Right forelimb (tissue), 1 donor: ENCODE measurements at places on chromosomes 11 and 22.

DNA sequence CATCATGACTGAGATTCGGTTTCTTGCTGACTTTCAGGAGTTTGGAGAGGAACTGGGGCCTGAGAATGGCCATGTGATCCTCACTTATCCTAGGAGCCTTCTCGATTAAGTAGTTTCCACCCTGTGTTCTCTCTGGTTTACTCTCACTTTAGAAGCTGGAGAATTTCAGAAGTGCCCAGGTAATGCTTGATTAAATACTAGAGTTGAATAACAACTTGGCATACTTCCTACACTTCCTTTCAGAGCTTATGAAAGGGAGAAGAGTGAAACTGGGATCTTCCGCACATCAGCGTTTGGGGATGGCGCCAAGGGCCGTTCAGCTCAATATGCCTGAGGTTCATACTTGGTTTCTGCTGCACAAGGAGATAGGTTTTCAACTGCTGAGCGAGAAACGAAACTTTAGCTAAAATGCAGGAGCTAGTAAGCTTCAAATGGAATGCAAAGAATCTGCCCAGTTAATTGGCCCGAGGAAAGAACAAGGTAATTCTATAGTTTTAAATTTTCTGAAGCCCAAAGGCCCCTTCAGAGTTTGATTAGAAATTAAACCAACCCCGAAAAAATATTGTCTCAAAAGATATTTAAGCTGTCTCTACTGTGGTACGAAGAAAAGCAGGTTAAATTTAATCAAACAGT is 823 bp upstream of the MUC15 start:
- DNase-seq: no peak

DNA sequence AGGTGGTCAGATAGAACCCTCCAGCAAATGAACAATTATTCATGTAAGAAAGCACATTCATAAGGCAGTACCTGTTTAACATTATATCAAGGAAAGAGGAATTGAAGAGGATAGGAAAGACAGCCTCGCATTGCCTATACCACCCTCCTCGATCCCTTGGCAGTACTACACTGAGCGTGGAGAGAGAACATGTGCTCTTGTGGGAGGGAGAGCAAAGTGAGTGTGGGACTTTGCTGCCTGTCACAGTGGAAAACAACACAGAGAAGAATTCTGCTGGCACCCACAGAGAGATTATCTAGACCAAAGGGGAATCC is 17.5 kb upstream of the DDX10 start:
- no peak for DNase-seq

- no peak for DNase-seq
Observed at GRCh38 chr11:16883174-16883573, 131.0 kb downstream of the PLEKHA7 start.

GRCh38 chr11:105447936-105448702 is 161.8 kb upstream of the GRIA4 start:
- no peak for DNase-seq

GRCh38 chr11:12787847-12788246 is 113.6 kb downstream of the TEAD1 start:
- no peak for DNase-seq

DNA sequence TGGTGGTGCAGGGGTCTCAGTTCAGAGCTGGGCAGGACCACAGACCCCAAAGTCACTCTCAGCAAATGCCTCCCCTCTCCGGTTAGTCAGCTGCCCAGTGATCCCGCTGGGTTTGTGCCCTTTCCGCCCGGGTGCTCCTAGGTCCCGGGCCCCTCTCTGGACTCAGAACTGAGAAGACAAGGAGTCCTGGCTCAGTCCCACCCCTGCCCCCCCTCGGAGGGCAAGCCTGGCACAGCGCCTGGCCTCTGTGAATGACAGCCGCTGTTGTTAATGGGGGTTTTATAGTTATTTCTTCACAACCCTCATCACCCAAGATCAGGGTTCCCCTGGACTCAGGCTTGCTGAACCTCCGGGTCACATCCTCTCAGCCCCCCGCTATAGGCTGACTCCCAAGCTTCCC is 47.6 kb downstream of the ELFN2 start:
- DNase-seq: no peak

- no peak for DNase-seq
Observed at GRCh38 chr11:17273668-17274282, 2.8 kb upstream of the NUCB2 start.

- DNase-seq: no peak
Observed at GRCh38 chr22:45061332-45061731, 51.5 kb upstream of the PHF21B start.

DNA sequence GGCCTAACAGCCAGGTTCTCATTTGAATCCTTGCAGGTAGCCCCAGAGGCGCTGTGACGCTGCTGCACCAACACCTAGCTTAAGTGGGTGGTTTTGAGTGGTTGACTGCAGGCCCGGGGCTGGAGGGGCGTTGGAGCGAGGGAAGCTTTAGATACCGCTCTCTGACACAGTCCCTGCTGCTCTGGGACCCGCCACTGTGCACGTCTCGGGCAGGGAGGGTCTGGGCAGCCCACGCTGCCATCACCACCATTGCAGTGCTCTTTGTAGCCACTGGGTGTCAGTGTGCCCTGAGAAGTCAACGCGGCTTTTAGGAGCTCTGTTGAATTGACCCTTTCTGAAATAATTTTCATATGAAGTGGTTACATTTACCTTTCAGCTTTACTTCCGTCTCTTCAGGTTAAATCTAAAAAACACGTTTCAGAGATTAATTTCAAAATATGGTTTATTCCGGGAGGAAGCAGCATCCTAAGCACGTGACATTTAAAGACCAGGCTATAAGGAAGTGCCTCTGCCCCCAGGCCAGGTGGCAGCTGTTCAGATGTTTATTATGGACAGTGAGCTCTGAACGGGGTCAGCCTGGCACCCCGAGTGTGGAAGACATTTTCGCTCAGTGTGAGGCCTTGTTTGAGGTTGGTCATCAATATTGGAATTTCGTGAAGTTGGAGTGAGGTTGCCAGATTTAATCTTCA is 30.9 kb upstream of the PARVB start:
- peak; percentile 64 for DNase-seq

- no peak for DNase-seq
Observed at GRCh38 chr11:84476581-84476980, 1150.6 kb downstream of the DLG2 start.

GRCh38 chr11:45248501-45249011 is 37.6 kb downstream of the SYT13 start:
- DNase-seq: no peak

- no peak for DNase-seq
Observed at GRCh38 chr22:23526596-23527316, 53.3 kb downstream of the IGLL1 start.

GRCh38 chr11:60699284-60699691 is at the start of gene MS4A8:
MS4A8 (plus strand) TSS chr11:60699612; CDS start chr11:60700861, 1,249 bp downstream.
- DNase-seq: no peak

DNA sequence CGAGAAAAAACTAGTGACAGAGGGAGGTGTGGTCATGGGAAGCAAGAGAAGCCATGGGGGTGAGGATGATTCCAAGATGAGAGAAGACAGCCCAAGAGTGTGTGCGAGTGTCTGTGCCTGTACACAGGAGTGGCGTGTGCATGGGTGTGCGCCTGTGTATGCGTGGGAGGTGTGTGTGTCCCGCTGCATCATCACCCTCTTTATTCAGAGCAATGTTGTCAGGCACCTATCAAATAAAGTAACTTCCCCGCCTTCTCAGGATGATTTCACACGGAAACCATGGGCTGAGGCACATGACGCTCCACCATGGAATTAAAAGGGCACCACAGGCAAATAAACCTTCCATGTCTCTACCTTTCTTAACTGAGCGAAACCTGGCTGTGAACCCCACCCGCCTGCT is 24.6 kb downstream of the MS4A10 start:
- DNase-seq: no peak

DNA sequence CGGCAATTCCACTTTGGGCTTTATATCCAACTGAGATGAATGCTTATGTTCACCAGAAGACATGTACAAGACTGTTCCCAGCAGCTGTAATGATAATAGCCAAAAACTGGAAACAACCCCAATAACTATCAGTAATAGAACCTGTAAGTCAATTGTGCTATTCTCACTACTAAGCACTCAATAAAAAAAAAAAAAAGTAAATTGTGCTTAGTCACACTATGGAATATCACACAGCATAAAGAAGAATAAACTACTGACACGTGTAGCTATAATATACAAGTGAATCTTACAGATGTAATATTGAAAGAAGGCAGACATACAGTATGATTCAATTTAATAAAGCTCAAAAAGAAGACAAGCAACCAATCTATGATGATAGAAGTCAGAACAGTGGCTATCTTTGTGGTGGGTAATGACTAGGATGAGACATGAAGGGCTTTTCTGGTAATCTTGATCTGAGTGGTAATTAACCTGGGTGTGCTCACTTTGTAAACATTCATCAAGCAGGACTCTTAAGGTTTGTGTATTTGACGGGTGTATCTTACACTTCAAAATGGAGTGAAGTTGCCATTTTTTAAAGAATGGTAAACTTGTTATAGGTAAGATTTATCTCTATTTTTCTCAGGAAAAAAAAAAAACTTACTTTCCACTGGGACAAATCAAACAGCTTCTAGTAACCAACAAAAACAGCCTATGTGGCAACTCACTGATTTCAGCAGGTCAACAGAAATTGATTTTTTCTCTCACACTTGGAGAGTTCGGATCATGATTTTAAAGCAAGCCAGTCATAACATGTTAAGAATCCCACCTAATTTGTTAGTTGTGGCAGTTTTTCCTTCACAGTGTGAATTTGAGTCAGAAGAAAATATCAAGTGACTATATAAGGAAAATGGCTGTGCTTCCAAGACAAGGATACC is 84.2 kb downstream of the CCDC83 start:
- DNase-seq: no peak

GRCh38 chr11:19466314-19466713 is 225.6 kb upstream of the E2F8 start:
- DNase-seq: no peak

- DNase-seq: no peak
Observed at GRCh38 chr11:23564370-23564769, 704.1 kb upstream of the CCDC179 start.

GRCh38 chr11:102347462-102348370 is 702 bp downstream of the BIRC2 start:
- DNase-seq: peak; percentile 55

- DNase-seq: no peak
Observed at GRCh38 chr11:44162662-44163061, 67.2 kb downstream of the EXT2 start.

GRCh38 chr22:37659066-37659896 is 758 bp downstream of the PDXP start:
- DNase-seq: no peak

GRCh38 chr11:2827792-2828191 is 57.8 kb downstream of the CDKN1C start:
- DNase-seq: no peak

GRCh38 chr22:46947516-46948257 is 185.2 kb downstream of the TBC1D22A start:
- DNase-seq: no peak

DNA sequence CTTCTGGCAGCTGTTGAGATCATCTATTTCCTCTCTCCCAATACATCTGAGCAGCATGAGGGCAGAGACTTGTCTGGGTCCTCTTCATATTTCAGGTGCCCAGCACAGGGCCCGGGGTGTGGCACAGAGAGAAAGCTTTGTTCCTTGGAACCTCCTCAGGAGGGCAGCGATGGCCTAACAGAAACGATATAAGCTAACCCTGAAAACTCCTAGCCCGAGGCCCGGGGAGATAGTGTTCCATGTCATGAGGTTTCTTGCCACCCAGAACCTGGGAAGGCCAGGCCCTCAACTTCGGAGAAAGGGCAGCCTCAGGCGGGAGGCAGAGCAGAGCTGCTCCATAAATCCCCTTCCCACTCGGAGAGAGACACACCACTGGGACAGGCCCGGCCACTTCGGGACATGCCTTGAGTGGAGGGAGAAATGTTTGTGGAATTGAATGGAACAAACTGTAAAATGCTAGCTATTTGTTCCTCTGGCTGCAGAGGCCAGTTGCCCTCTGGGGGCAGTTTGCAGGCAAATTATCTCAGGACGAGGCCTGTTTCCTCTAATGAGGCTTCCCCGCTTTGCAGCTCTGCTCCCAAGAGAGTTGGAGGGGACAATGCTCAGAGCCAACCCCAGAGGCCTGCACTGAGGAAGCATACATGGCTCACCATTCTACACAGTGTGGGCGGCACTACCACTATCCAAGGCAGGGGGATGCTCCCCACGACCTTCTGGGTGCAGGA is 11.6 kb downstream of the ARRB1 start:
- DNase-seq: no peak

GRCh38 chr11:10317151-10317755 is 12.4 kb downstream of the ADM start:
- DNase-seq: no peak

DNA sequence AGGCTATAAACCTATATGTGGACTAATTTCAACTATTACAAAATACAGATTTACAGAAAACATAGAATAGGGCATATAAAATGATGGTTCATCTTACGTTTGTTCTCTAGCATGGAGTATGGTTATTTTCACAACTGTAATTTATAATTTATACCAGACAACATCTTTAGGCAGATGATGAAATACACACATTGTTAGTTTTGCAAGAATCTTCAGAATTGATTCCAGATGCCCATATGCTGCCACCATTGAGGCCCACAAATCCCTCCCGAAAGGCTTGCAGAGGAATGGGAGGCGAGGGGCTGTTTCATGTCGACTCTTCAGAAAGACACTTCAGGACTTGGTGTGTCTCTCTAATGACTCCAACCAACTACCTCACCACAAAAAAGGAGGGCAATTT is 6.2 kb downstream of the PTPN5 start:
- no peak for DNase-seq

DNA sequence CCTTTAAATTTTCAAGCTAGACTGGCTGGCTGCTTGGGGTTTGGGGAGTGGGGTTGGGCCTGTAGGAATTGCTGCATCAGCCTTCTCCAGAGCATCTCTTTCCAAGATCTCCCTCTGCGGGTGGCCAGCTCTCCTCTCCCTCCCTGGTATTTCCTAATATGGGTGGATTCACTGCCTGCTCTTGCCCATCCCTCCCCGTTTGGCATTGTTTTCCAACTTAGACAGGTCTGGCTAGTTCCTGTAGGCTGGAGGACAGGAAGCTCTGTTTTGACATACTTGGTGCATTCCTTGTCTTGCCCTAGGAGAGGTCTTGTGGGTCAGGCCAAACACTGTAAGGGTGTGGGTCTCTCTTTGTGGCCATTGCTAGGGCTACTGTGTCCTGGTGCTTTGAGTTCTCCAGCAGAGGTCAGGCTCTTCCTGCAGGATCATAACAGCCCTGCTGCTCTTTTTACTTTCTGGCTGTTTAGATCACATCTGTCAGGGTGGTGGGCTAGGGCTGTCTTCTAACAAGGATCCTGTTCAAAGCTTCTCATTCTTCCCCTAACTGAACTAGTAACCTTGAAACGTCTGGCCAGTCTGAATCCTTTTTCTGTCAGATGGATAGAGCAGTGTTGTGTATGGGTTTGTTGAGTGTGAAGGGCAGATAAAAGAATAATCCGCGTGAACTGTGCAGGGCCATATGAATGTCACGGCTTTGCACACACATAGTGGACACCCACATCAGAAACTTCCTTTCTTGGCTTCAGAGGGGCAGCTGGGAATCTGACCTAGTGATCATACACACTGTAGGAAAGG is 18.3 kb upstream of the MICALL1 start:
- no peak for DNase-seq

- DNase-seq: no peak
Observed at GRCh38 chr11:94379613-94380012, 21.6 kb downstream of the GPR83 start.

- DNase-seq: no peak
Observed at GRCh38 chr11:7353100-7353499, 101.4 kb downstream of the SYT9 start.

GRCh38 chr11:72821221-72821919 is 7.2 kb downstream of the ATG16L2 start:
- no peak for DNase-seq
